Aorta (tissue), 5 donors: ENCODE measurements at places on chromosomes 1 and 21.

DNA sequence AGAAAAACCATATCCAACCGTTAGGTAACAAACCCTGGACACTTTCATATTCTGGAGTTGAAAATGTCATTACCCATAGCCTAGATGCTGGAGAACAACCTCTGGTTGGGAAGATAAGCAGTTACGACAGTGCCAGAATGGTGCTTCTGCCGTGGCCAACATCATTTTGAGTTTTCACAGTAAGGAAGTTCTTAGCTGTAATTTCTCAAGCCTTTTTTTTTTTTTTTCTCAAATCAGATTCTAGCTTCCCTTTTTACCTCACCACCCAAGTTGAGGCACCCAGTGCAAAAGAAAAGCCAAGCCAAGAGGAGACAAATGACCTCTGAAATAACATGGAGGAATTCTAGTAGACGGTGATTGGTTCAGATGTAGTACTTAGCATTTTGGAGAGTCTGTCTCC, 21.8 kb downstream of the PPT1 start:
- no peak for DNase-seq

DNA sequence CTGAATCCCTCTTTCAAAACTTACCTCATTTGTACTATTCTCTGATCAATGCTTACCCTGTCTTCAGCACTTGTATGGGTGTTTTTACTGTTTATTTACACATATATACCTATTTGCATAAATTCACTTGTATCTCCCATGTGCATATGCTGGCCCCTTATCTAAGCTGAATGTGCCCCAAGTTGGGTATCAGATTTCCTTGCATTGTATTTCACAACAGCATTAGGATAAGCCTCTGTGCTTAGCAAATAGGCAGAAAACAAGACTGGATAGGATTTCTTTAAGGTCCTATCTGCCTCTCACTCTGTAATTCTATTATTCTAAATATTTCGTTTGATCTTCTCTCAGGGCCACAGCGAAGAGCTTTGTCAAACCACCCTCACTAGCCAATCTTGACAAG, 45.9 kb upstream of the IPO9 start:
- no peak for DNase-seq

DNA sequence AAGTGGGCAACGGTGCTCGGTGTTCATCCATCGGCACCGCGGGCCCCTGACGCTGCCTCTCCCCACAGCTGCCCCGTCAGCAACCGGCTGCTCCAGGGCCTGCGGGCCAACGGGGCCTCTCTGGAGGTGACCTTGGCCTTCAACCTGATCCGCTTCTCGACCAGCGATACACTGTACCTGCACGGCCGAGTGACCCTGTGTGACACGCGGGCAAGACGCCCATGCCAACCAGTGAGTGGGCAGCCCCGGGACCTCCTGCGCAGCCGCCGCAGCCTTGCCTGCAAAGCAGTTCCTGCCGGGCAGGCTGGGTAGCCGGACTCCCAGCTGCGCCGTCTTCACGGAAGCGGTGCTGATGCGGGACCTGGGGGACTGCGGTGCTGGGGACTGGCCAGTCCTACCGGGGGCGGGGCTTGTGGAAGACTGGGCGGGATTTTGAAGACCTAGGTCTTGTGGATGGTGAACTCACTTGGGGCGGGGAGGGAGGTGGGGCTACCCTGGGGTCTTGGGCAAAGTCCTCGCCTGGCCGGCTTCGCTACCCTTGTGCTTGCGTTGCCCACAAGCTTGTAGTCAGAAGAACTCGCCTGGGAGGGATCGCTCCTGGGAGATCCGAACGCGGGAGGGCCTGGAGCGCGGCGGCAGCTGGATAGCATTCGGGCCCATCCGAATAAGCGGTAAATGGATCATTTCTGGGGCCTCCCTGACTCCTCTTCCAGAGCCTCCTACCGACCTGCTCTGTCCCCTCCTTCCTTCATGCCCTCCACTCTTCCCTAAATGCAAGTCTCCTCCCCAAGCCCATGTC, 8.8 kb upstream of the CEP85 start:
- DNase-seq: peak; percentile 75

DNA sequence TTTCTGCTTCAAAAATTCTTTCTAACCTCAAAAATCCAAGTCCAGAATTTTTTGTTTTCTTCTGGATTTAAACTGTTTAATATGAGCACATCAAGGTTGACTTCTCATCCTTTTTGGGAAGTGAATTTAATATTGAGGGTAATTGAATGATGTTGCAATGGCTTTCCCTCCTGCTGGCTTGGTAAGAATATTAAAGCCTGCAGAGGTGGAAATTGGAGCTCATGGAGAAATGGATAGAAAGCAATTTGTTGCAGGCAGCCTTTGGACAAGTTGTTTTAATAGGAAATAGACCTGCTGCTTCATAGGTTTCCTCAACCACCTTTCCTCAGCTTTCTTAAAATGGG, 124.7 kb downstream of the SYT2 start:
- no peak for DNase-seq

DNA sequence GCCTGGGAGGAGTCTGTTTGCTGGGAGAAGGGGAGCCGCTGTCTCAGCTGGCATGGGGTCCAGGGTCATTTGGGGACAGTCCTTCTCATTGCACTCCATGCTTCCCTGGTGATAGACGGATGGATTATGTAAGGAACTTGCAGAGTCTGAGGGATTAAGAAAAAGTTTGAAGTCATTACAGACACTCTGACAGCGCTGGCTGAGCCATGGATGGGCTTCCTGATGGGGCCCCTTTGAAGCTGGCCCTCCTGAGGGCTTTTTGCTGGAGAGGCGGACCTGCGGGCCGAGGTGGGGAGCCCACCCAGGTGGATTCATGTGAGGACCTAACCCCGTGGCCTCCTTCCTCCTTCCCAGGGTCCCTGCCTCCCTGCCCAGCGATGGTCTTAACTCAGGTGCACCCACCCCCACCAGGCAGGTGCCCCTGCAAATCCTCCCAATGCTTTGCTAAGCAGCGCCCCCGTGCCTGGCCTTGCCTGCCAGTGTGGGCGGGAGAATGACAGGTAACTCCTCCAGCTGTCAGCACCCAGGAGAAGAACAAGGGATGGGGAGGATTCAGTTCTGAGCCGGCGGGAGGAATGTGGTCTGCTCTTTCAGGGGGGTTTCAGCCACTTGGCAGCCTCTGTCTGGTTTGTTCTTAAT, 24.2 kb upstream of the C1orf174 start:
- DNase-seq: no peak
